ENCODE measurements at places on chromosomes 2 and 18. TPM values are rescaled to one million over a fixed set of nuclear protein-coding genes. Genes with fewer than 3 reads are reported as not detected.

LRATD1 gene
- total RNA-seq: 1.0 TPM

SOX11 gene
- total RNA-seq: not detected

HRH4 gene
- 0.06 TPM for total RNA-seq

ST6GAL2 gene
- 2.0 TPM for total RNA-seq

FSHR gene
- total RNA-seq: not detected

C2orf15 gene
- total RNA-seq: 0.24 TPM

CHRND gene
- not detected for total RNA-seq

SERPINB10 gene
- total RNA-seq: not detected

FTCDNL1 gene
- total RNA-seq: 7.3 TPM

EDAR gene
- 1.6 TPM for total RNA-seq

ARHGEF4 gene
- not detected for total RNA-seq

TBC1D8 gene
- 31.2 TPM for total RNA-seq

C2orf80 gene
- total RNA-seq: not detected

DSG3 gene
- total RNA-seq: not detected

C2orf66 gene
- total RNA-seq: not detected

RTP5 gene
- total RNA-seq: not detected

MAB21L4 gene
- 4.3 TPM for total RNA-seq

MC4R gene
- not detected for total RNA-seq

ATP9B gene
- 13.8 TPM for total RNA-seq

CFAP65 gene
- total RNA-seq: not detected

FAM110C gene
- 8.0 TPM for total RNA-seq

STARD6 gene
- total RNA-seq: not detected

CTLA4 gene
- not detected for total RNA-seq

KLHL41 gene
- total RNA-seq: 0.31 TPM

ITGA4 gene
- total RNA-seq: 3.0 TPM

CYS1 gene
- total RNA-seq: 0.34 TPM

ASB18 gene
- not detected for total RNA-seq

SLC4A3 gene
- 0.42 TPM for total RNA-seq

SCN3A gene
- 0.06 TPM for total RNA-seq

ANKRD30B gene
- total RNA-seq: not detected

COQ10B gene
- 18.2 TPM for total RNA-seq

DSG1 gene
- 2.5 TPM for total RNA-seq

OR6B3 gene
- total RNA-seq: not detected

HTR2B gene
- 0.29 TPM for total RNA-seq

CLEC4F gene
- not detected for total RNA-seq

AKAIN1 gene
- total RNA-seq: 0.99 TPM

CCBE1 gene
- 6.9 TPM for total RNA-seq

OTX1 gene
- not detected for total RNA-seq

ASXL3 gene
- 1.8 TPM for total RNA-seq

CYP27C1 gene
- not detected for total RNA-seq

KCMF1 gene
- 34.3 TPM for total RNA-seq

PRSS56 gene
- not detected for total RNA-seq

CHRNG gene
- total RNA-seq: not detected

UGT1A1 gene
- total RNA-seq: 106 TPM

TRIM43 gene
- total RNA-seq: not detected

TFPI gene
- 195 TPM for total RNA-seq

TUBA4B gene
- total RNA-seq: 0.71 TPM

STAM2 gene
- 18.6 TPM for total RNA-seq

GKN2 gene
- not detected for total RNA-seq

IL1RL1 gene
- total RNA-seq: 14.2 TPM

LINC00305 gene
- not detected for total RNA-seq

STAT4 gene
- total RNA-seq: 1.7 TPM

UGT1A4 gene
- 306 TPM for total RNA-seq

GPR45 gene
- not detected for total RNA-seq

CD226 gene
- 1.3 TPM for total RNA-seq

MOCOS gene
- 12.2 TPM for total RNA-seq

EFHD1 gene
- 8.1 TPM for total RNA-seq

EFR3B gene
- total RNA-seq: 0.12 TPM

RNF144A gene
- total RNA-seq: 3.2 TPM

All from right lobe of liver (tissue), 6 donors.